ENCODE measurements at places on chromosomes 2 and 18.

GRCh38 chr2:127985026-127985734, 42.7 kb downstream of the SAP130 start:
- no peak for DNase-seq

DNA sequence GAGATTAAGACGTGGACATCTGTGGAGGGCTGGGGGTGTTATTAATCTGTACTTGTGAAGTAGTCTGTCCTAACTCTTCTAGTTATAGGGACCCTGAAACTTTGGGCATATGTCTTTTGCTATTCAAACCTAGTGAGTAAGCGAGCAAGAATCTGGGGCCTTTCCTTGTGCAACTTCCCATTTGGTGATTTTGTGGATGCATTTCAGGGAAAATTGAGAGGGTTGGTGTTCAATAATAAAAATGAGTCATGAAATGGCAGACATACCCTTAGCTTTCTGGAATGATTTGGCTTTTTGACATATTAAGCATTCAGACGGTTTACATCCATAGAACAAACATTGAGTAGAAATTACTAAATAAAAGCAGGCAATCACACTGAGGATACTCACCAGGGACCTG, 17.0 kb downstream of the COL4A4 start:
- DNase-seq: no peak

DNA sequence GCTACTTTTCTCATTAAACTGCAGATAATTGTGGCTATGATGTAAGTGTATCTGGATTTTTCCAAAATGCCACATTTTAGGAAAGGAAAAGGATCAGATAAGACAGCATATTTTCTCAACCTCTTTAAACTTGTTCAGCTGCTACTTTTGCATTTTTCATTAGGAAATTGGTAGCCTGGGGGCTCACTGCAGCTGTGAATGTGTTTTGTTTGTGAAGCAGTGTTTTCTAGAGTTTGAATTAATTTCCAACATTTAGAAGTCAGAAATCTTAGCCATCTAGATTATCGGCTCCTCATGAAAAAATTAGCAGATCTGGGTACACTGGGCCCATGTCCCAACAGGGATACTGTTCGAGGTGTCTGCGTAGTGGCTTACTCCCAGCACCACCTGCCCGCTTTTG, 56.3 kb upstream of the ZDBF2 start:
- no peak for DNase-seq

DNA sequence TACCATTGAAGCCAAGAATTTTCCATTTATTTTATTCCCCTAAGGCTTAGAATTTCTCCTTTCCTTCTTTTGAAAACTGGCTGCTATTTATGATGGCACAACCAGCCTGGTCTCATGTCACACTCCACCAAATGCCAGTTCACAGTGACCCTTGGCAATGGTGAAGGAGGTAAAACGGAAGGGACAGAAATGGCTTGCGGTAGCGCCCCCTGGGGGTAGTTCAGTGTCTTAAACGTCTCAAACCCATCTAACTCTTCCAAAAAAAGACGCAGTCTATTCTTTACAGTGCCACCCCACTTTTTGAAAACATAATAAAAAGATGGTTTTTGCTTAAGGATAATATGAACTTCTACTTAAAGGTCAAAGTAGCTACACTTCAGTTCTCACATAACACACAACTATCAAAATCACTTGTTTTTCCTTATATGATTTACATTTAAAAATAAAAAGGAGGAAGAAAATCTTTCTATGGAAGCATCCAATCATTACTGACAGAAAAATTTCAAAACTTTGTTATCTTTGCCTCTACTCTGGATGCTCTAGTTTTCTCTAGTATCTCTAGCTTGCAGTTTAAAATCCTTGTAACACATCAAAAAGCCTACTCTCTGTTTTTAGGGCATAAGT, 28.0 kb downstream of the PNO1 start:
- no peak for DNase-seq

DNA sequence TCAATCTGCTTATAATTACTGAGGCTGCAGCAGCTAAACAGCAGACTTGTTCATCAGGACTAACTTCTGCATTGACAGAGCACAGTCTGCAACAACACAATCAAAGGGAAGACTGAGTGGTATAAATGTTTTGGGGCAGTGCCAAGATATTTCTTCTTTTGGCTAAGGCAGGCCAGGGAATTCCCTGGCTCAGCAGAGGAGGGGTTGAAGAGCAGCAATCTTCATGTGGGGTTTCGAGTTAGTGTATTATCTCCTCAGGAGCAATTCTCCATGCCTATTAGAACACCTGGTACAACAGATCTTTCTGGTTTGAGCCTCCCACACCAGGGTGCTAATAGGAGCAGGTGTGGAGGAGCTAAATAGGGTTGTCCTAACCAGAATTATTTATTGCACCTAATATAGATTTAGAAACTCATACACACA, 103.0 kb upstream of the STK17B start:
- DNase-seq: no peak

DNA sequence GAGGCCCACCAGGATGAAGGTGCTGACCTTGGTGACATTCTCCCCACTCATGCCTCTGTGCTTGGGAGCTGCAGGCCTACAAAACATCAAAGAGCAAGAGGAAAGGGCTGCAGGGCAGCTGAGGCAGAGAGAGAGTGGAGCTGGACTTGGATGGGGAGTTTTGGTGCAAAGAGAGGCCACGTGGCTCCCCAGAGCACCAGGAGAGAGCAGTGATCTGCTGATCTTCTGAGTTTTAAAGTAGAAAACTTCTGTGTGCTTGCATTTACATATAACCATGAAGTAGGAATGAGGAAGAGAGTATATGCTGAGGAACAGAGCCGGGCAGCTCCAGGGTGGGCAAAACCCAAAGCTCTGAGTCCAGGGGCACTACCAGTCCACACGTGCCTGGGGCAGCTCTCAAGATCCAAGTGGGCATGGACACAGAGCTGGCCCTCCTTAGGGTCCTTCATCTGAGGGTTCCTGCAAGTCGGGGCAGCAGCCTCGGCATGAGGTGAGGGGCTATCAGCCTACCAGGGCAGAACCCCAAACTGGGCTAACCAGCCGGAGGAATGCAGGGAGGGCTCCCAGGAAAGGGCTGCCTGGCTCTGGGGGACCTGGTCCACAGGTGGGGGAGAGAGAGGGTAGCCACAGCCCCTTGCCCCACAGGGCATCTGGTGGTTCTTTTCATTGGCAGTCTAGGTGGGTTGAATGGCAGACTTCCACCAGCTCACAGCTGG, at the start of gene OR6B2:
OR6B2 (minus strand) TSS at position 51 of the 716 bp plus-strand sequence; CDS start at position 51, 0 bp downstream.
- no peak for DNase-seq

GRCh38 chr2:56049233-56049845, 125.8 kb upstream of the EFEMP1 start:
- no peak for DNase-seq

GRCh38 chr18:12668041-12668440, 10.1 kb upstream of the SPIRE1 start:
- DNase-seq: no peak

- no peak for DNase-seq
Observed at GRCh38 chr2:217559084-217559483, 443.7 kb downstream of the TNS1 start.

DNA sequence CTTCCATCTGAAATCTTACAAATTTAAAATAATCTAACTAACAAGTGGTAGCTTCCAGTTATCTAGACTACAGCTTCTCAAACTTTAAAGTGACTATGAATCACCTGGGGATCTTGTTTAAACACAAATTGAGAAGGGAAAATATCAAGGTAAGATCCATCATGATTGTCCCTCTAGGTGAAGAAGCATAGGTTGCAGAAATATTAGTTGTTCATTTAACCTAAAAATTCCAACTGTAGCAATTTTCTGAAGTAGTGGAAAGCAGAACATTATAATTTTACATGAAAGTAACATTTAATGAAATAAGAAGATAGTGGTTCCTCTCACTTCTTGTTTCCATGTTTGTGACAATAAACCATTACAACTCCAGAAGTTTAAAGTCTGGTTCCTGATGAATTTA, 17.3 kb downstream of the GALNT3 start:
- no peak for DNase-seq

DNA sequence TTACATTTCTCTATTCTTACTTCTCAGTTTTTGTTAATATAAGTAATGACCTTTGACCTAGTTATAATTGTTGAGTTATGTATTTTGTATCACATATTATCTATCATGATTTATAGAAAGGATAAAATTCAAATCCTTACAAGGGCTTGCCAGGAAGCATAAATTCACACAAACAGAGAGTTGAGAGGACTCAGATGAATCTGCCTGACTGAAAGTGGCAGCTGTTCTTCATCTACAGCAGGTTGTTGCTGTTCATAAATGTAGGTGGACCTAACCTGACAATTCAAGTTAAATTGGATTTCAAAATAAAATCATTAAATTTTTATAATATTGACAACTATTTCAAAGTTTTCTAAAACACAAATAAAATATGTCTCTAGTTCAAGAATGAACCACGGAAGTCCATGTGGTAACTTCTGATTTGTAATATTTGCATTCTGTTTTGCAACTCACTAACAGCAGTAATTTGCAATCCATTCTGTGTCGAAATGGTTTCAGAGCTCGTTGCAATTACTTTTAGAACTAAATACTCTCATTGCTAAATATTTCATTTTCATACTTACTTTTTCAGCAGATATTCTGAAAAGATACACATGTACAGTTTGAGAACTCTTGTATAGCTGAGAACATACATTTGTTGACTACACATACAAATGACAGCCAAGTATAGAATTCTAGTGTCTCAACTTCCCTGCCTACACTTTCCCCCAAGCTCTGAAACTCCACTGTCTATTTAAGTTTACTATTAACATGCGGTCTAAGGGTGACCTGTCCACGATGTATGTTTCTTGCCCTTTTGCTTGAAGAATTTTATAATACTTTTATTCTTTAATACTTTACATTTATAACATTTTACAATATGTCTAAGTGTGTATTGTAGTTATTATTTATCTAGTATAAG, 25.7 kb downstream of the SCN7A start:
- DNase-seq: no peak

GRCh38 chr18:45589356-45590035, 25.8 kb upstream of the SLC14A2 start:
- peak; percentile 86 for DNase-seq

DNA sequence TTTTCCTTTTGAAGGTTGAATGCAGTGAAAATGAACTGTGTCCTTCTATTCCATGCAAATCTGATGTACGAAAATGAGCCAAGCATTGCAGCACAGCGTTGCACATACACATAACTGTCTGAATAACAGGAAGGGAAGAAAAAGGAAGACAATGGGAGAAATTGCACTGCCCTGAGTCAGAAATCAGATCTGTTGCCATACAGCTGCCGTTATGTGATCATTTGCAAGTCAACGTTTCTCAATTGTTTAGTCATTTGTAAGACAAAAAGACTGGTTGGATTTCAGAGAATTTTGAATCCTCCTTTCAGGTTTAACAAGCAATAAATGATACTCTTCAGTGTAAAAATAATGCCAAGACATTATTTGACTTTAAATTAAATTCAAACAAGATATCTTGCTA, 284.1 kb downstream of the DSEL start:
- DNase-seq: no peak

DNA sequence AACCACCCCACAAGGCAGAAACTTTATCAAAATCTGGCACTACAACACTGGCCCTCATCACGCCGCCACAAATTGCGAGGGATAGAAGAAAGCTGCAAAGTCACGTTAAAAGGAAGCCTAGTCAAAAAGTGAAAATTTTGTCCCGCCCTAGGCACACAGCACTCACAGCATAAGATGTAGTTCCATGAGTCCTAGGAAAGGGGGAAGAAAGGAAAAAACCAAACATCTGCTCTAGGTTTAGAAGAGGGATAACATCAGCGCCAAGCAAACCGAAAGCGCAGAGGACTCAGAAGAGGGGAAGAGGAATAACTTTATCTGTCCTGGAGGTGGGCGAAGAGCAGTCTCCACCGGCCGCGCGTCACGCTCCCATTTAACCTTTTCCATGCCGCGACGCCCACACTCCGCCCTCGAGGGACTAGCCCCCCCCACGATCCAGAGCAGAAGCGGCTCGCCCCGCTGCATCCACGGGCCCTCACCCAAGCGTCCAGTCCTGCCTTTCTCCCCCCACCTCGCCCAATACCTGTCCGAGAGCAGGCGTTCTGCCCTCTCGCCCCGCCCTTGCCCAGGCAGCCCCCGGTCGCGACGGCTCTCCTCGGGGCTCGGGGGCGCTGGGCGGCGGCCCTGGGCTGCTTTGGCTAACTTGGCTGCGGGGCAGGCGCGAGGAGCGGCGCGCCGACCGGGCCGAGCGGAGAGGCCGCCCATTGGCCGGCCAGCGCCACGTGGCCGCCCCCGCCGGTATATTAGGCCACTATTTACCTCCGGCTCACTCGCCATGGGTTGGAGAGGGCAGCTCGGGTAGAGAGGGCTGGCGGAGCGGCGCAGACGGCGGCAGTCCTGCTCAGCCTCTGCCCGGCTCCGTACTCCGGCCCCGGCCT, at the start of gene HOXD1:
HOXD1 (plus strand) TSS at position 770 of the 875 bp plus-strand sequence. CDS start 134 bp downstream, outside the sequence.
- DNase-seq: no peak

DNA sequence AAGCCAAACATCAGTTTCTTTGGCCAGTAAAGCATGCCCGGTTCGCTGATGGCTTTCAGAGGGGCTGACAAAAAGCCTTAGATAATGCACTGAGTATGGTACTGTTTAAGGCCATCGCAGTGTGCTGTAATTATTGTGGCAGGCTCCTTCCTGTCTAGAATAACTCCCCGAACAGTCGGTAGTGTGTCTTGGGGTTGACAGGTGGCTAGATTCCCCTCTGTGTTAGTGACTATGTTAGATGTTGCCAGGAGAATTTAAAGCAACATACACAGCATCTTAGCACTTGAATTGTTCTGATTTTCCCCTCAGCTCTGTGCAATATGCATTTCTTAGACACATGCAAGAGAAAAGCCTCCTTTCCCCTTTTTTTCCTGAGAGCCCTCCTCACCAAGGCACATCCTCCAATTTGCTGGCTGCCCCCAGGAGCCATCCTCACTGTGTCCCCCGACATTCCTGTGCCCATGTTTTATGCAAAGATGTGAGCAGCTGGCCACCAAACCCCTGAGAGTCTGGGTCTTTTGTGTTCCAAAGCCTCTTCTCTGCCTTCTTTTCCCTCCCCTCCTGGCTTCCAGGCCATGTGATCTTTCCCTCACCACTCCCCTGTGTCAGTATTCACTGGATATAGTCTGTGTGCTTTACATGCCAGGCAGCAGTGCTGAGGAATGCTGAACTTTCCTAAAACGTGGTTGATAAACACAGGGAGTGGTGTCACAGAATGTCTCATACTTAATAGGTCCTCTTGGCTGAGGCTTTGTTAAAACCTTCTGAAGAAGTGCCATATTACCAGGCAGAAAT, 331.5 kb downstream of the HRH4 start:
- peak; percentile 42 for DNase-seq

DNA sequence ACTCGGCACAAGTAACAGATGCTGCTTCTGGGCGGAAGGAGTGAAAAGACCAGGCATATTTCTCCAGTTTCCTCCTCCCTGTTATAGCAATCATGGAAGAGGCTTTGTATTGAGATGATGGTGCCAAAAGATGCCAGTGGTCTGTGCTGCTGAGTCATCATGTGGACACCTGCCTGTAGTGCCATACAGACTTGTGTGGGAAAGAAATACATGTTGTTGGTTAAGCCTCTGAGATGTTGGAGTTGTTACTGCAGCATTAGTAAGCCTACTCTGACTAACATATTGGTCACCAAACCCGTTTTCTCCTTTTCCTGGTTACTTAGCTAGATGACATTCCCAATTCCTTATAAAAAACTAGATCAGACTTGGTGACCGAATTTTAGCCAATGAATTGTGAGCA, 356.9 kb downstream of the ZNF521 start:
- no peak for DNase-seq
